ENCODE measurements at places on chromosomes 13 and 19.

DNA sequence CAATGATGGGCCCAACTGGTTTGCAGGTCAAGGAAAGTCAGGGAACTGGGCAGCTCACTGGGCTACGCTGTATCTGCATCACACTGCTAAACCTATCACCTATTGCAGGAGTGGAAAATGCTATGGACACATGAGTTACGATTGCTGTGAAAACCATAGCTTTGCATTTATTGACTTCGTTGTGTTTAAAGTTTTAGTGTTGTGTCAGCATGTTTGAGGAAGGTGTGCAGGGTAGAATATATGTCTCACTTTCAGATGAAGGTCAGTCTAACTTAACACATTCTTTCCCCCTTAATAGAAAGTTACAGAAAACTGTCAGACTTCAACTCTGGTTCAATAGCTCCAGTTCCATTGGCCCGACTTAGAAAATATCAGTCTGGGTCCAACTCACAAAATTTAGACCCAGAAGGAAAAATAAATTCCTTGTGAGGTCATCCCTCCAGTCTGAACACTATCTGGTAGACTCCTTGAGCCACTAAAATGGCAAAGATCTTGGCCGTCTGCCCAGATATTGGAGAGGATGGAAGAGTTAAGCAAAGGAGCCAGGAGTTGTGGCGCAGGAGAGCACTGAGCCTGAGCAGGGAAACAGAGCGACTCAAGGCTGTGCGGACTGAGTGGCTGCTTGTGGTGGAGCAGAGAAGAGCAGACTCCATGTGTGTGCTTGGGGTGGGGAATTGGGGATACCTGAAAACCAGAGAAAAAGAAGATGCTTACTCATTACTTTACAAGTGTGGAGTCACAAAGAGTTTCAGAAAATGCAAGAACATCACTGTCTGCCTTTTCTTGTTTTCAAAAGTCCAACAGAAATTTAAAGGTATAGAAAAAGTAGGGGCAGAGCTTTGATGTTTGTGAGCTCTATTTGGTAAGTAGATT, 518.5 kb downstream of the FGF9 start:
- DNase-seq, result no peak

- DNase-seq, result no peak
Measured at GRCh38 chr19:40808497-40808896, 9.5 kb downstream of the EGLN2 start.

GRCh38 chr13:53241891-53242348, 213.3 kb downstream of the OLFM4 start:
- DNase-seq, result peak; percentile 60

DNA sequence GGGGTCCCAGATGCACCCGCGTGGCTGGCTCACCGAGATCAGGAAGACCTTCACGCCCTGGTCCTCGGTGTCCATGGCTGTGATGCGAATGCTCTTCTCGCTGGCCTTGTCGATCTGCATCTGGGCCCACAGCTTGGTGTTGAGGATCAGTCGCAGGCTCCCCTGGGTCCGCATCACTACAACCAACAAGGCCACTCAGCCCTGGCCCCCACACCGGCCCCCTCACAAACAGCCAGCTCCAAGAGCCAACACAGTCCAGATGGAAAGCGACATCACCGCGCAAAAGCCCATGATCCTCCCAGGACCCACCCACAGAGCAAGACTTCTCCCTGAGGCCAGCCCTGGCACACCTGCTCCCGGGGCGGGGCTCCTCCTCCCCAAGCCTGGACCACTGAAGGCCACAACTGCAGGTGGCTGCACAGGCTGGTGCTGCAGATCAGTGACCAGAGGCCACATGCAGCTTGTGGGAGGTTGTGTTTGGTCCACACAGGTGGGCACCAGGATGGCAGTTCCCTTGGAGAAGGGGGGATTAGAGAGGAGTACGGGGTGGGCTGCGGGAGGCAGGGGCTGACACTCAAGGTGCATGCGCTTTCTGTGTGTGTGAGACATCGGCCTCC, 4.5 kb downstream of the CAPS start:
- no peak for DNase-seq

GRCh38 chr19:10269333-10270179, 1.4 kb upstream of the ICAM1 start:
- DNase-seq, result no peak

DNA sequence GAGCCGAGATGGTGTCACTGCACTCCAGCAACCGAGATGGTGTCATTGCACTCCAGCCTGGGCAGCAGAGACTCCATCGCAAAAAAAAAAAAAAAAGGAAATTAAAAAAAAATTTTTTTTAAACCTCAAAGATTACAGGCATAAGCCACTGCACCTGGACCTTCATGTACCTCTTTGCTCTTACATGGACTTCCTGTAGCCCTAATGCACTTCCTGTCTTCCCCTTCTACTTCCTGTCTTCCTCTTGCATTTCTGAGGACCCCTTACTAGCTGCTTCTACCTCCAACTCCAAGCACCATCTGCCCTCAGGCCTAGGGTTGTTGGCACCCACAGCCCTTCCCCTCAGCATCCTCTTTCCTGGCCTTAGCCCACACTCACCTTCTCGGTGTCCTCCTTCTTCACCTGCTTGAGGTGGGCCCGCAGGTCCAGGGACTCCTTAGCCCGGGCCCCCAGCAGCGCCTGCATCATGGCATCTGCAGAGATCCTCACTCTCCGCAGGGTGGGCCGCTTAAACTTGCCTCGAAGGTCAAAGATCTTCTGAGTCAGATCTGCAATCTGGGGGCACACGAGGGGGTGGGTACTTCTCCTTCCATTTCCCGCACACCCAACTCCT, 3.8 kb downstream of the TNNI3 start:
- no peak for DNase-seq

- DNase-seq, result no peak
Measured at GRCh38 chr13:78602561-78603239, 652 bp downstream of the POU4F1 start.

- DNase-seq, result peak; percentile 93
Measured at GRCh38 chr19:45994998-45995714, at the start of gene CCDC61. TSS of gene CCDC61 (plus strand) at chr19:45995467. CDS start at chr19:46003019, 7,552 bp downstream.

GRCh38 chr19:4896372-4896771, 6.3 kb downstream of the ARRDC5 start:
- no peak for DNase-seq

- DNase-seq, result no peak
Measured at GRCh38 chr13:113875429-113875815, 11.5 kb upstream of the GAS6 start.

DNA sequence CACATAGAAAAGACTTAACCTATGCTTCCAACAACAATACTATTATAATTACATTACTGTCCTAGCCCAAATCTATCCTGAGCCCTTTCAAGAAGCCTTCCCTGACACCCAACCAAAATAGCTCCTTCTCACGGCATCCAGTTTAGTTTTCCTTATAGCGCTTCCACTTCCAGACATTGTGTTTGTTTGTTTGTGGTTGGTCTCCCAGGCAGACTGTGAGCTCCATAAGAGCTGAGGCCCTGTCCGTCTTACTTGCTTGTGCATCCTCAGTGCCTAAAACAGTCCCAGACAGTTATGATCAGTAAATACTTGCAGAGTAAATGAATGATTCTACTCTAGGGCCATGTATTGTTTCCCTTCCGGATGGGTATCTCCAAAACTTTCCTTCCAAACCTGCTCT, 68.1 kb upstream of the STARD13 start:
- DNase-seq, result no peak

DNA sequence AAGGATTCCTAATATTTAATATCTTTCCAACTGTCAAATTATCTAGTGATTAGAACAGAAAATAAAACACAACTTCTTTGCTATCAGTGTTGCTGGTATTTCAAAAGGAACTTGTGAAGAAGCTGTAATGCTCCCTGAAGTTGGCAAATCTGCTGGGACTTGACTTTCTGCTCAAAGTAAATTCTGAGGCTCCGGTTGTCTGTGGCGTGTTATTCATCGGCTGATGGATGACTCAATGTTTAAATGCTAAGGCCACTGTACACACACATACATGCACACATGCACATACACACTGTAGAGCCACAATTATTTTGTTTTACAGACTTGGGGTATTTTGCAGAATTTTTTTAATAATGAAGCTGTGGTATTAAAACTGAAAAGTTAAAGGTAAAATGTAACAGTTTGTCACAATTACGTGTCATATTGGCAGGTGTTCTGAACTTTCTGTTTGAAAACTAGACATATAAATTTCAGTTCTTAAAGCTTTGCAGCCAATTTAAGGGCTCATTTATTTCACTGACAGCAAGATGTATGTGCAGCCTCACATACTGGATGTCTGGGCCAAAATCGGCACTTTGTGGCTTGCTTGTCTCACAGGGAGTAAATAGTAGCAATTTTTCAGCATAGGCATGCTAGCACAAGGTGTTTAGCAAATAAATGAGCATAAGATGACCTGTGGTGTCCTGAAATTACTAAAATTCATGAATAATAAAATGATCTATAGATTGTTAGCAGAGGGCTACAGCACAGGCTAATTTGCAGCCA, 1691.7 kb upstream of the PCDH20 start:
- DNase-seq, result no peak

DNA sequence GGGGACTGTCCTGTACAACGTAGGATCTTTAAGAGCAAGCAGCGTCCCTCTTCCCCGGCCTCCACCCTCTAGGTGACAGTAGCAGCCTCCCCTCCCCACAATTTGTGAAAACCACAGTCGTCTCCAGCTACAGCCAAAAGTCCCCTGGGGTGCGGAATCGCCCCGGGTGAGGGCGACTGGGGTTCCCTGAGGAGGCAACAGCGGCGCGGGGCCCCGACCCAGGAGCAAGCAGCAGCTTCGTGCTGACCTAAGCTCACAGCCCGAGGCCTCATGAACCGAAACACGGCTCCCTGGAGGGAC, 322 bp downstream of the ZNF558 start:
- no peak for DNase-seq

DNA sequence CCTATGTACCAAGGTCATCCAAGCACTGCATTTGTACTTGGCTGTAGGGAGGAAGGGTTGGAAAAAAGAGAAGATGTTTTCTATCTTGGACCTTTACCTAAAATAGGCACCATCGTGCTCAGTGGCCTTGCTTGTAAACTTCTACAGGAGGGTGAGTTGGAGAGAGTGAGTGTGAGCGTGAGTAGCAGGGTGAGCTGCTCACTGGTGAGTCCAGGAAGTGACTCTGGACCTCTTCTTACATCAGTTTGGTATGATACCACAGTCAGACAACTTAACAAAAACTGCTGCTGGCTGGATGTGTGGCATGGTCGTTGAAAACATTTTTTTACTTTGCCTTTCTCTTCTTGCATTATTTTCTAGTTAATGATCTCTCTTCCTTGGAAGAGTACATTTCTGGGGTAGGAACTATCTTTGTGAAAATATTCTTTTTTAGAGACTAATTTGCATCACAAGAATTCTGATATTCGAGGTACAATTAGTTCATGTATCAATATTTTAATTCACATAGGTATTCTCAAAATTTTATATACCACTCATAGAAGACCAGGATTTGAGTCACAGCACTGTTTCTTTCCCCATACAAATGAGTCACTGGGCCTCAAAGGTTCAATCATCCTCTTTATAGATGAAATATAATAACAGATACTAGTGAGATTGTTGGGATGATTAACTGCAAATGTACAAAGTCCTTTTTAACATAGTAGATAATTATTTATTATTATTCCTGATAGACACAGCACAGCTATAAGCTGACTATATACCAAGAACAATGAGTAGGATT, 651 bp downstream of the SERPINE3 start:
- no peak for DNase-seq

GRCh38 chr13:49314344-49314882, 66.7 kb downstream of the CDADC1 start:
- DNase-seq, result no peak

DNA sequence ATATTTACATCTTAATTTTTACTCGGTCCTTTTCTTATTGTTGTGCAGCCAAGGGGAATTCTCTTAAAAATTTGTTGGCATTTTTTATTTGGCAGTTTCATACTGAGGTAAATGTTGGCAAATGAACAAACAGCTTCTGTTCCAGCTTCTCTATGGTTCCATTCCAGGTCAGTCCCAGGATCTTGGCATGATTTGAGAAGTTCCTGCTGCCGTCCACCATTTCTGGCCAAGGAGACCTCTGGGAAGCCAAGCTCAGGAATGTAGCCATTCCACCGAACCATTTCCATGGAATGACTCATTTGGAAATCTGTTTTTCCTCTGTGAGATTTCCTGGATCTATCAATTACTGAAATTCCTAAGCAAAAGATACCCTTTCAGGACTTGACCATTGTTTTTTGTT, 43.9 kb downstream of the SLC10A2 start:
- DNase-seq, result no peak

DNA sequence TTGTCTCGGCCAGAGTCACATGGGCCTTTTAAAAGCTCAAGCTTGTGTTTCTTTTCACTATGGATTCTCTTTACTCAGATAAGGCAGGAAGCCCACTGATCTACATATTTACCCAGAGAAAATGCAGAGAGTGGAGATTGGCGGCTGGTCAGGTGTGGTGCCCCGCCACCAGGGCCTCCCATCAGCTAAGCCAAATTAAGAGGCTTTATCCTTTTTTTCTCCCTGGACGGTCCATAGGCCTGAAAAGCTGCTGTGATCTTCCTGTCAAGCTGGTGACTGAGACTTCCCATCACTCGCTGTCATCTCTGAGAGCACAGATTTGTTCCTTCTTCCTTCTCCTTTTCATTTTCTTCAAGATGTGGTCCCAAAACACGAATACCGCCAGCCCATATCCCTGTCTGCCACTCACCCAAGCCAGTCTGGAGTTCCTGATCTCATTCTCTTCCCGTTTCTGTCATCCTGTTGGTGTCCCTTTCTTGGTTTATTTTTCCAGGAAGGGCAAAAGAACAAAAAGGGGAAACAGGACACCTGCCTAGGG, 1.9 kb downstream of the SAFB start:
- DNase-seq, result no peak

DNA sequence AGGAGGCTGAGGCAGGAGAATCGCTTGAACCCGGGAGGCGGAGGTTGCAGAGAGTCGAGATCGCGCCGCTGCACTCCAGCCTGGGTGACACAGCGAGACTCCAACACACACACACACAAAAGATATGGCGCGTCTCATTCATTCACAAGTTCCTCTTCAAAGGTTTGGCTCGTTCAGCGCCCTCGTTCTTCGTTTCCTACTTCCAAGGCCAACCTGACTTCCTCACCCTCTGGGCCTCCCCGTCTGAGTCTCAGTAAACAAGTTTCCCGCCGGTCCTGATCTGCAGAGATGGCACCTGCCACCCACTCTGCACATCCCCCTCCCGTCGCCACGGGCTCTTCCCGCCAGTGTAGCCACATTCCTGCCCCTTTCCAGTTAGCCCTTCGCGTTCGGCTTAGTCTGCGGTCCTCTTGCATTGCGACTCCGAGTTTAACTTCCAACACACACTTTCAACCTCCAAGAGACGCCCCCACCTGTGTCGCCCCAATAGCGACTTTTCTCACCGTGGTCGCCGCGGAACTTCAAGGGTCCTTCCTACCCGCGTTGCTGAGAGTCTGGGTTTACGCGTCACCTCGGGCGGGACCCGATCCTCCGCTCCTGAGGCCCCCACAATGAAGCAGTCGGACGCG, 1.3 kb upstream of the BSG start:
- peak; percentile 78 for DNase-seq

All from NCI-H1417 treated with DMSO at 0.1 percent for 48 hours (cell line).